Stimulated activated CD8-positive, alpha-beta memory T cell treated with anti-CD3 and anti-CD28 coated beads, Interleukin-4, amount 100 ng/mL, for 24 hours (primary cell): ENCODE measurements at places on chromosomes 5 and 9.

GRCh38 chr5:65883461-65883860 lies 42.9 kb upstream of the ERBIN start:
- DNase-seq = no peak

DNA sequence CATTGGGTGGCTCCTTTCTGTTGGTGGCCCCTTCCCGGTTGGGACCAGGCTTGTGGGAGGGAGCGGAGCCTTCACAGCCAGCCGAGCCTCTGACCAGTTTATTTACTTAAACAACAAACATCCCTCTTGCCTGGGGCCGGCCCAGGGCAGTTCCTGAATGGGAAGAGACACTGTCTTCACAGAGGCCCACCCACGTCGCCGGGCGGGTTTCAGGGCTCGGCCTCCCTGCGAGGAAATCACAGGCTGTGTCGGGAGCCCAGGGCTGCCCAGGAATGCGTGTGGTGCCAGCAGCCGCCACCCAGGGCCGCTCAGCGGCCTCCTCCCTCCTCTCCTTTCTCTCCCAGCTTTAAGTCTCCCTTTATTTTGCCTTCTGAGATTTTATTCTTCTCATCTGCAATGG lies 132.5 kb downstream of the HSD17B3 start:
- no peak for DNase-seq

- no peak for DNase-seq
These were observed 8.5 kb downstream of the CDC42SE2 start for GRCh38 chr5:131272307-131272706.

DNA sequence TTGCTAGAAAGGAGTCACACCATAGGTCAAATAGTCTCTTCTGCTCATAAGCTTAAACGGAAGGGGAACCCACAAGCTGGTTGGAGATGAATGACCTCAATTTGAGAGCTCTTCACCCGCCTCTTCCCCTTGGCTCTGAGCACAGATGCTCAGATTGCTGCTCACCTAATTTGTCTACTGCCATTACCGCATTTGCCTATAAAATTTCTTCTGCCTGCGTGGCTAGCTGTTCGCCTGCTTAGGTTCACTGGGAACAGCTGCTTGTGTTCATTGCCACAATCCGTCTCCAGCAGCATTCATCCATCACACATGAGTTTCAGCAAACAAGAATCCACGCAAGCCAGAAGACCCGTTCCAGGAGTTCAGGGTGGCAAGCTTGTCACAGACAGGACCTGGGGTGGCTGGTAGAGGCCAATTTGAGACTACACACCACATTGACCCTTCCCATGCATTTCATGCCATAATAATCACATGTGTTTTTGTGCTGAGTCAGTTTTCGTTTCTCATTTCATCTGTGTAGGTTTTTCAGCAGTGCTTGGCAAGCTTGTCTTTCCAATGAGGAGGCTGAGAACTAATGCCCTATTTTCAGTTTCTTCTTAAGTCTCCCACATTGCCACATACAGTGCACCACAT lies 50.2 kb upstream of the DNAH5 start:
- no peak for DNase-seq

GRCh38 chr5:117201001-117201400 lies 626.4 kb upstream of the SEMA6A start:
- no peak for DNase-seq

- DNase-seq = peak; percentile 9
These were observed 108.9 kb upstream of the CHD1 start for GRCh38 chr5:99037668-99038067.

GRCh38 chr5:38922199-38922598 lies 76.4 kb downstream of the OSMR start:
- DNase-seq = peak; percentile 14

GRCh38 chr5:168720575-168720974 lies 141.4 kb upstream of the PANK3 start:
- DNase-seq = no peak

GRCh38 chr9:109095321-109095720 lies 24.4 kb downstream of the TMEM245 start:
- DNase-seq = no peak
